ENCODE measurements at places on chromosomes 2 and 18.
A peak's percentile ranks its signal among the peaks of the same experiment; 100 is the strongest.

- peak; percentile 56 for DNase-seq
These were observed 815 bp downstream of the GMCL1 start for GRCh38 chr2:69830045-69830905.

GRCh38 chr18:55748227-55748738 is 160.3 kb upstream of the TCF4 start:
- DNase-seq = no peak

- DNase-seq = no peak
These were observed 3.3 kb downstream of the CIB4 start for GRCh38 chr2:26637811-26638310.

GRCh38 chr2:178914259-178914849 is 107.1 kb upstream of the TTN start:
- peak; percentile 83 for DNase-seq

- no peak for DNase-seq
These were observed 182.8 kb downstream of the PIK3C3 start for GRCh38 chr18:42137693-42138375.

- DNase-seq = no peak
These were observed 708 bp upstream of the MALT1 start for GRCh38 chr18:58670404-58671110.

DNA sequence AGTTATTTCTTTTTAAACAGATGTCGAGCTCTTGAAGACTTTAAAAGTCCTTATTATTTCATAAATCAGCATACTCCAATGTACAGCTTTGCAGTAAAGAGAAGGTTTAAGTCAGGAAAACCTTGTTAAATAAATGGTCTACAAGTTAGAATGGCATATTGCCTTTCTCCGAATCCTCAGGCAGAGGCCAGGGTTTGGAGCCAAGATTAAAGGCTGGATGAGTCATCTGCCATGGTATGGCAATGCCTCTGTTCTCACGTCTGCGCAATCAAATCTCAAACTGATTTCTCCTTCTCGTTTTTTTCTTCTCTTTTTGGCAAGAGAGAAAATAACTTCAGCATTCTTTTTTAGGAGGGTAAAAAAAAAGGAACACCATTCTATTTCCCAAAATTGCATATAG is 5.6 kb upstream of the KCNJ3 start:
- no peak for DNase-seq

DNA sequence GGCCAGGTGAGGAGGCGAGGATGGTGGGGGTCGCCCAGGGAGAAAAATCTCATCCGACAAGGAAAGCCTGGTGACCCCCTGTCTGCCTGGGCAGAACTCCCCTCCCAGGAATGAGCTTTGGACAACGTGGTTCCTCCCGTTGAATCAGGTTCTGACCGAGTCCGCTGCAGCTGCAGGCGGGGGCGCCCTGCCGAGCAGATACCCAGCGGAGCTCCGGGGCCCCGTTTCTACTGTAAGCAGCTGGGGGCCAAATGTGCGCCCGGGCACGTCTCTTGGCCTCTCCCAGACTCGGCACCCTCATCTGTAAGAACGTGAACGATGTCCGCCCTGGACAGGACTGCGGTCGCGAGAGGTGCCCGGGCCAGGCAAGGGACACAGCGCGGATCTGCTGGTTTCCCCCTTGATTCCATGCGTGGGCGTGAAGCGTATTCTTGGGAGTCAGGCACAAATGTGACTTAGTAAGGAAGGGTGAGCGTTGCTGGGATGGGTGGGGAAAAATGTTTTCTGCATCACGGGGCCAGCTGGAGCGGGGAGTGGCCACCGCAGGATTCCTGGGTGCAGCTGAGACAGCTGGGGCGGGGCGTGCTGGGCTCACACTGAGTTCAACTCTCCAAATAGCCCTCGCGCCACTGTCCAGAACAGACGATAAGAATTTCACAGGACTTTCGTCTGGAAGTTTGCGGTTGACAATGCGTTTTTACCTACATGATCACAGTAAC is 20.2 kb upstream of the TUBB6 start:
- peak; percentile 9 for DNase-seq

GRCh38 chr18:31575515-31576257 is 16.0 kb upstream of the TTR start:
- no peak for DNase-seq

DNA sequence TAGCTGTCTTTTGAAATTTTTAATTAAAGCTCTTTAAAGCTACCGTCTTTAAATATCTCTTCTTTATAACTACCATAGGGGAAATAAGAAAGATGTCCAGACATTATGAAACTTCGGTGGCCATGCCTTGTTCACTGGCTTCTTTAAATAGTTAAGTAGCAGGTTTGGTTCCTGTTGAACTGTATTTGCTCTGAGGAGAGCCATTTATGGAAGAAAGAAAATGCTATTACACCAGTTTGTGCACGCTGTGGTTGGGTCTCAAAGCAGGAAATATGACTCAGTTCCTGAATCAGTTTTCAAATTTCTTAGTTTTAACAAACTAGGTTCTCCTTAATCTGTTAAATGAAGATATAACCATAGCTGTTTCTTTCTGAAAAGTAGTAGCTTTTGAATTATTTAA is 12.2 kb downstream of the ARPC2 start:
- DNase-seq = peak; percentile 55

GRCh38 chr2:9141091-9141667 is 65.4 kb upstream of the ASAP2 start:
- no peak for DNase-seq

DNA sequence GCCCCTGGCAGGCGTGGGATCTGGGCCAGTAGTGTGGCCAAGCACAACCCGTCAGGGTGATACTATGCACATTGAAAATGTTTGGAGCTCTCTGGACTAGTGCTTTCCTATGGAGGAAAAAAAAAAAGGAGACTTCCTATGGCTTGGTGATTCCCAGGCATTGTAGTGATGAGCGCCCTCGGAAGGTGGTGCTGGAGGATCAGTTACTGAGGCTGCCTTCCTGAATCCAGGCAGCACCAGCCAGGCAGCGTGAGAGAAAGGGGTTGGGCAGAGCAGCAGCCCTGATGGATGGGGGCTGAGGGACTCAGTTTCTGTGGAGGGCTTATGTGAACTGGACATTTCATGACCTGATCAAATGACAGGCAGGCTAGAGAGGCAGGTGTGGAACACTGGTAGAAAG is 70.9 kb downstream of the CHRNA1 start:
- DNase-seq = no peak

DNA sequence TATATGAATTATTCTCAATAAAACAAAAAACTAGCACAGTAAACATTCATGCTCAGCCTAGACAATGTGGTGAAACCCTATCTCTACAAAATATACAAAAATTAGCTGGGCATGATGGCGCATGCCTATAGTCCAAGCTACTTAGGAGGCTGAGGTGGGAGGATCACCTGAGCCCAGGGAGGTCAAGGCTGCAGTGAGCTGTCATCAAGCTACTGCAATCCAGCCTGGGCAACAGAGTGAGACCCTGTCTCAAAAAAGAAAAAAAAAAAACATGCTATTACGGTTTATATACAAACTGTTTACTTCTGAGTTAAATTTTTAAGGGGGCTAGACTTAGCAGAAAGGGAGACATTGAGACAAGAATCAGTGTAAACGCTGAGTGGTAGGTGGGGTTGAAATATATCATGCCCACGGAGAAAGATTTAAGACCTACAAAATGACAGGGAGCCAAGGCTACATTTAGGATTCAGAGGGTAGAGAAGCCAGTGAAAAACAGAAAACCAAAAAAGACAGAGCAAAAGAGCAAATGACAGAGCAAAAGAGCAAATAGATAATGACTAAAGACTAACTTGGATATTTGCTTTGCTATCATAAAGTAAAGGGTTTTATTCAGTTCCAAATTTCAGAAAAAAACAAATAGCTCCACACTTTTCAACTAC is 7.5 kb downstream of the TTC32 start:
- DNase-seq = no peak

GRCh38 chr18:48292229-48292628 is 117.0 kb downstream of the ZBTB7C start:
- DNase-seq = no peak

DNA sequence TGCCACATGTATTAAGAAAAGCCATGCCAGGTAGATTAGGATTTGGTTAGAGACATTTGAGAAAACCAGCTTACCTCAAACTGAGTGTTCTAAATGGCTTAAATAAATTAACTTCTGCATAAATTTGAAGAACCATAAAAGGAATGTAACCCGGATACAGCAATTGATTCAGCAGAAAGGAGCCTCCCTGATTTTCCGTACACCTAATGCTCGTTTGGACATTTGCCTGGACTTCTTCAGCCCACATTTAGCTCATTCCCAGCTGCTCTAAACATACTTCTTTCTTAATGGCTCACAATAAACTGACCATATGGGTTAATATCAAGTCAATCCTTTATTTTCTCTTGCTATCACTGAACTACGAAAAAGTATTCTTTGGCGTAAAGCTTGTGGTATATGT is 392.4 kb downstream of the ZNF516 start:
- DNase-seq = no peak

DNA sequence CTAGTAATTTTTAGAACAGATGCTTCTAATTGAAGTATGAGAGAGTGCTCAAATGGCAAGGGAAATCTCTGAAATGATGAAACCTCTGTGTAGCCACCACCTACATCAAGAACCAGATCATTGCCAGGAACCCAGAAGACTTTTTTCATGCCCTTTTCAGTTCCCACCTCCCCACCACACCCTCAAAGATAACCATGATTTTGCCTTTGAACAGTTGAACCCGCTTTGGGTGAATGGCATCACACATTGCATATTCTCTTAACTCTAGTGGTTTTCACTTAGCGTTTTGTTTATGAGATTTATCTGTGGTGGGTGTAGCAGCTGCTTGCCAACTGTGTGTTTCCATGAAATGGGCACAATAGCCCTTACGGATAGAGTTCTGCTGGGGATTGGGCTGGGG is 142.9 kb upstream of the HDAC4 start:
- no peak for DNase-seq

DNA sequence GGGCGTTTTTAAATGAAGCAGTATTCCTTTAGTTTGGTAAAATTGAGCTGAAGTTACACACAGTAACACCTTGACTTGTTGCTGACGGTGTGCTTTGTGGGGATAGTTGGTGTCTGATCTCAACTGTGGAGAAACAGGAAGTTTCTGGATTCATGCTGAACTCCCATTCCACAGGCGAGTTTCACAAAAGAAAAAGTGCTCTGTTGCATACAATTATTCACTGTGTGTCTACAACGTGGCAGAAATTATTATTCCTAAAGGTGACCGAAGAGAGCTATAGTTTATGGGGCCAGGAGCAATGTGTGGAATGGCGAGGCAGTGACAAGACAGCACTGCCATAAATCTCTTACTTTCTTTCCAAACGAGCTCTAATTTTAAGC is 463 bp upstream of the CABYR start:
- no peak for DNase-seq

DNA sequence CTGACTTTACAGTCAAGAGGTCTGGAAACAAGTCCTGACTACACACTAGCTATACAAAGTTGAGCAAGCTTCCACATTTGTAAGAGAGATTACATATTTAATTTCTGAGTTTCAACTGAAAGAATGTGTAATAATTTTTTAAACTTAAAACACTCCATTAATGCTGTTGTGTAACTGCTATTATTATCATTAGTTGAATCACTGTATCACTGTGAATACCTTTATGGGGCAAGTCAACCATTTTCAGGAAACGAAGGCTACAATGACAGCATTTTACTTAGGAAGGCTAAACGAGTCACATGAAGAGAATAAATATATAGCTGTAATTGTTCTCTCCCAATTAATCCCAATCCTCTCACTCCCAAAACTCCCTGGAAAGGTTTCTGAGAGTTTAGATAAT is 46.3 kb downstream of the TRIP12 start:
- no peak for DNase-seq

DNA sequence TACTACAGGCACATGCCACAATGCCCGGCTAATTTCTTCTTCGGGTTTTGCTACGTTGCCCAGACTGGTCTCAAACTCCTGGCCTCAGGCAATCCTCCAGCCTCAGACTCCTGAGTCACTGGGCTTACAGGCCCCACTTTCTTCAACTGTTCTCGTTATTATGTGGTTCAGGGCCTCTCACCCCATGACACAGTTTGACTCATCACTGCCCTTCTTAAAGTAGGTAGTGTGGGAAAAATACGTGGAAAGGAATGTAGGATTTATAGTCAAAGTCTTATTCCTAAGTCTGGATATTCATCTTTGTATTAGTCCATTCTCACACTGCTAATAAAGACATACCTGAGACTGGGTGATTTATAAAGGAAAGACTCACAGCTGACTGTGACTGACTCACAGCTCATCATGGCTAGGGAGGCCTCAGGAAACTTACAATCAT is 19.4 kb downstream of the CENPA start:
- no peak for DNase-seq

DNA sequence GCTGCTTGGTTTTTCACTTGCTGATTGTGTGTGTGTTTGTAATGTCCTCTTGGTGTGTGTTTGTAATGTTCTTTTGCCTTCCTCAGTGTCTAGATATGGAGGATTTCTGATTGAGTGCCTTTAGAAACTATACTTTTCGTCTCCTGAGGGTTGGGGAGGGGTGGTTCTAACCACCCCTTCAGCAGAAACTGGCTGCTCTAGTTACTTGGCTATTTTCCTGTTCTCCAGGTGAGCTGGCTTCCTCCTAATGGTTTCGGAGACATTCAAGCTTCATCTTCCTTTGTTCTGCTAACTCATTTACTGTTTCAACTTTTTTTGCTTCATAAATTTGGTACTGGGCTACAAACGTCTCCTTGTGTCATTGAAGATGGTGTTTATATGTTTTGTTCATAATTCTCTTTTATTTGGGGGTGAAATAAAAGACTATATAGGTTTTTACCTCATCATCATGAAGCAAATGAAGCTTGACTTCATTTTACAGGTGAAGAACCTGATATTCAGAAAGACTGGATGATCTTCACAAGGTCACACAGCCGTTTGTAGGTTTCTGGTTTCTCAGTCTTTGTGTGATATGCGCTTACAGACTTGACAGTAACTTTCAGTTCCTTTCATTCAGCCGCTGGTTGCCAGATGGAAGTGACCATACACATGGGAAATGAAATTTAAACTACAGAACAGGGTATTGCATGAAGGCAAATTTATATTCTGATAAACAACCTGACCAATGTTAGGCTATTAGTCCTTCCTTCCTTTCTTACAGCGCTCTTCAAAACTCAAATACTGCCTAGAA is 238.5 kb downstream of the GALR1 start:
- no peak for DNase-seq

DNA sequence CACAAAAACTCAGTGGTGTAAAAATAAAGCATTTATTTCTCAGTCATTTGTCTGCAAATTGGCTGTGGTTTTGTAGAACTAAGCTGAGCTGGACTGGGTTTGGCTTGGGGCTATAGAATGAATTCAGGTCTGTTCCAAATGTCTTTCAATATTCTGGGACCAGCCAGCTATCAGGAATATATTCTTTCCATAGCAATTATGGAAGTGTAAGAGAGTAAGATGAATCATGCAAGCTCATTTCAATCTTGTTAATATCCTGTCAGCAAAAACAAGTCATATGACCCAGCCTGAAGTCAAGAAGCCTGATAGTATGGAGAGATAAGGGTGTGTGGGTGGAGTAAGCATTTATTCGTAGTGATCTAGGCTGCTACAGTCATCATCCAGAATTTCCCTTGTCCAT is 481.0 kb upstream of the CDH2 start:
- no peak for DNase-seq

DNA sequence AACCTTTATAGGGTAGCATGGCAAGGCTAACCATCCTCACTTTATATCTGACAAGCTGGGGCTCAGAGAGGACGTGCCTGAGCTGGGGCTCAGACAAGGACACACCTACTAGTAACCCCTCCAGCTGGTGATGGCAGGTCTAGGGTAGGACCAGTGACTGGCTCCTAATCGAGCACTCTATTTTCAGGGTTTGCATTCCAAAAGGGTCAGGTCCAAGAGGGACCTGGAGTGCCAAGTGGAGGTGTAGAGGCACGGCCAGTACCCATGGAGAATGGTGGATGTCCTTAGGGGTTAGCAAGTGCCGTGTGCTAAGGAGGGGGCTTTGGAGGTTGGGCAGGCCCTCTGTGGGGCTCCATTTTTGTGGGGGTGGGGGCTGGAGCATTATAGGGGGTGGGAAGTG is 1.2 kb upstream of the DES start:
- DNase-seq = no peak

Data from stimulated activated CD4-positive, alpha-beta T cell treated with anti-CD3 and anti-CD28 coated beads, Interleukin-15, amount 100 ng/mL, for 24 hours (primary cell).